ENCODE measurements at places on chromosomes 7 and 10.

DNA sequence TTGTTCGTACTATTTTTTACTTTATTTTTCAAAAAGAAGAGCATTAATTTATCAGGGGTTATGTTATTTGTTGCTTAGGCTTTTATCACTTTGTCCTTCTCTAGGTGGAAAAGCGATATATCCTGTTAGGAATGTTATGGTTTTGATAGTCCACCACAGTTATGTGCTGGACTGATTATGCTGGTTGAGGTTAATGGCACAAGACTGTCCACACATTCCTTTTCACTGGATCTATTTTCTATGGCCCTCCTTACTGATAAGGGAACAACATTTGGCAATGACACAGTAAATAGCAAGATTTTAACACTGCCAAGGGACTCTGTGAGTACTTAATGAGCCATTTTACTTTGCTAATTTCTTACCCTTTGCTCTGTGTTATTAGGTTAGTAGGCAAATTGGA is 1212.3 kb downstream of the NXPH1 start:
- DNase-seq = no peak

GRCh38 chr10:36494371-36494770 is 631.0 kb upstream of the ANKRD30A start:
- no peak for DNase-seq

- no peak for DNase-seq
These were observed 18.3 kb downstream of the GOT1 start for GRCh38 chr10:99412099-99412498.

DNA sequence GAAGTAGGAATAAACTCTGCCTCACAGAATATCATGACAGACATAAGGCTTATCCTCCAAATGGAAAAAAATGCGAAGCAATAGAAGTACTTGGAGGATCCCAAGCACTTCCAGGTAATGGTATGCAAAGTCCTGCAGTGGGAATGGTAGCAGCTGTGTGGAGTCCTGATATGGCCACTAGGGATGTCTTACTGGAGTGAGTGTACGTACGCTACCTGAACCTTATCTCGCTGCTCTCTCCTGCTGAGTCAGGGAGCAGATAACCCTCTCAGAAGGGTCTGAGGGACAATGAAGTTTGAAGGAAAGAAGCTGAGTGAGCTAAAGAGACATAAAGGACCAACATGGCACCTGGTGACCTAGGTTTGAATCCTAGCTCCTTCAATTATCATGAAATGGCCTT is 42.2 kb downstream of the CH25H start:
- no peak for DNase-seq

DNA sequence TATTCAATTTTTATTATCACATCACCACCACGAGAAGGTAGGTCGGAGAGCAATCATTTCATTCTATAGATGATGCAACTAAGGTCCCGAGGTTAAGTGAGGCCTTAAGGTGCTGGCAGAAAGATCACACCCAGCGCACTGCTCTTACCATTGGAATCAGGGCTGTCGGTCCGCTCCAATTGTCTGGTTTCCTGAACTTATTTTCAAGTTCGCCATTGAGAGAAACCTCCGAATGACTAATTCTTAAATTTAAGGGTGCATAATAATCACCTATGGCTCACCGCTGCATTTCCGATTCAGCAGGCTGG is 625 bp upstream of the GSTO2 start:
- no peak for DNase-seq

DNA sequence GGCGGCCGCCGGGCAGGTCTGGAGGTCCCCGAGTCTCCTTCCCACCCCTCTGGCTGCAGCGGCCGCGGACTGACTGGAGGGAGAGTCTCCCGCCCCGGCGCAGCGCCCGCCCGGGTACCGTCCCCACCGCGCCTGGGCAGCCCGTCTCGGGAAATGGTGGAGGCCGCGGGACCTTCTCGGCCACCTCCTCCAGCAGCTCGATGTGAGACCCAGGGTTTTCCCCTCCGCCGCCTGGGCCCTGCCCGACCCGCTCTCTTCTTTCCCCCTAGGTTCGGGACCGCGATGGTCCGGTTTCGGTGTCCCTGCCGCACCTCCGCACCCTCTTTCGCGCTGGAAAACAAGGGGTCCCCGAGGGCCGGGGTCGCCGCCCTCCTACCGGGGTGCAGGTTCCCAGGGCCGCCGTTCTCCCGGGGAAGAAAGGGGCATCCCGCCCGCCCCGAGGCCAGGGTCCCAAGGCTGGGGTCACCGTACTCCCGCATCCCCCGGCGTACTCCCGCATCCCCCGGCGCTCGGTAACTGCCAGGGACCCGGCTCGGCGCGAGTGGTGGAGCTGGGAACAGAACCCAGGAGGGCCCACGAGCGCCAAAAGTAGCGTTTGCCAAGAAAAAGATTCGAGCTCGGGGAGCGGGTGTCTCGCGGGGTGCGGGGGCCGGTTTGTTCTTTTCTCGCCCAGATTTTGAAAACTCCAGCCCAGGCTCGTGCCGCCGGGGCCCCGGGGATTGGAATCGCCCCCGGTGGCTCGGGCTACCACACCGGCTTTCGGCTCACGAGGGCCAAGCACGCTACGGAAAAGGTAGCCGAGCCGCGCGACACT is 3.4 kb downstream of the TNRC18 start:
- DNase-seq = no peak

GRCh38 chr10:9781666-9782065 is 1236.0 kb upstream of the CELF2 start:
- no peak for DNase-seq

DNA sequence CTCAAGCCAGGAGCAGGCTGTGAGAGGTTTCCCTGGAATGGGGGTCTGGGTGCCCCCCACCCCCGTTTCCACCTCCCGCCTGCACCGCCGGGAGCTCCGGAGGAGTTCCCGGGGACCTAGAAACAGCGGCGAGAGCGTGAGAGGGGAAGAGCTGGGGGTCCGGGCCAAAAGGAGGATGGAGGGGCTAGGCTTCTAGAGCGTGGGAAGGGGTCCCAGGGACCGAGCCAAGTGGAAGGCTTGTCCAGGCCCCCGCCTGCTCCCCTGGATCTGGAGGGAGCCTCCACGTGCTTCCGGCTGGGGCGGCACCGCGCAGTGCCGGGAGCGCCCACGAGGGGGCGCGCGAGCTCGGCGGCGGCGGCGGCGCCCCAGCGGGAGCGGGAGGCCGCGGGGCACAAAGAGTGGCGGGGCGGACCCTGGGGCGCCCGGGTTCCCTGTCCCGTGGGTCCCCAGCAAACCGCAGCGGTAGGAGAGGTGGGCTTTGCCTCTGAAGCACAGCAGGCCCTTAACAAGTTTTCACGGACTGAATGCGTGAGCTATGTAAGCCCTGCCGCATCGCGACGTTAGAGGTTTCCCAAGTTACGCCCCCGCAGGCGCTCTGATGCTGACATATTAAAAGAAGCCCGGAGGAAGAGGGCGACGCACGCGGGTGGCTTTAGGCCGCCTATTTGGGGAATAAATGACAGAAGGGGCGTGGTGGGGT is 104.4 kb upstream of the LRRC4 start:
- DNase-seq = peak; percentile 56

DNA sequence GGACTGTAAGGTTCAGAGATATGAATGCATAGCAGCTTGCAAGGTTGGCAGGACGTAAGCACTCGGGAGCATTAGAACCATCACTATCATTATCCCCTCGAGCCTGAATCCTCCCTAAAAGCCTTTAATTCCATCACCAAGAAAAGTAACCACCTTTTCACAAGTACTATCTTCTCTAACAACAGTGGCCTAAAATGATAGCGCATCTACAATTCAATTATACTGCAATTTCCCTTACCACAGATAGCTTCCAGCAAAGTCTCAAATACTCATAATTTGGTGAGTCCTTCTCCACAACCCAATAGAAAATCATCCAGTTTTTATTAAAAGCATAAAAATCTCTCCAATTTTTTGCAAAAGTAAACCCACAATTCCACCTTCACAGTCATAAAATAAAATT is 42.0 kb downstream of the COL1A2 start:
- DNase-seq = no peak

DNA sequence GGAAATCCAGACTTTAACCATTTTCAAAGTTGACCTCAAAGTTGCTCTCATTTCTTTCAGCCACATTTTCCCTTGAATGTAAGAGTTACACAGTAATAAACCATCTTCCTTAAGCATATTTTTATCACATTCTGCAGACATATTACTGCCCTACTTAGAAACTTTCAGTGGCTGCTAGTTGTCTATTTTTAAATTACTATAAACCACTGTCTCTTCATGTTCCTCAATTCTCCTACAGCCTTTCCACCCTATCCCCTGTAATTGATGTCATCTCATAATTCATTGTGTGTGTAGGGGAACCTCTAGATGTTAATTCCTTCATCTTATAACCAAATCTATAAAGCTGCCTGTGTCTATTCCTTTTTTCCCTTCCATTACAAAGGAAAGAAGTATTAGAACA is 78.1 kb upstream of the STRIP2 start:
- DNase-seq = no peak

DNA sequence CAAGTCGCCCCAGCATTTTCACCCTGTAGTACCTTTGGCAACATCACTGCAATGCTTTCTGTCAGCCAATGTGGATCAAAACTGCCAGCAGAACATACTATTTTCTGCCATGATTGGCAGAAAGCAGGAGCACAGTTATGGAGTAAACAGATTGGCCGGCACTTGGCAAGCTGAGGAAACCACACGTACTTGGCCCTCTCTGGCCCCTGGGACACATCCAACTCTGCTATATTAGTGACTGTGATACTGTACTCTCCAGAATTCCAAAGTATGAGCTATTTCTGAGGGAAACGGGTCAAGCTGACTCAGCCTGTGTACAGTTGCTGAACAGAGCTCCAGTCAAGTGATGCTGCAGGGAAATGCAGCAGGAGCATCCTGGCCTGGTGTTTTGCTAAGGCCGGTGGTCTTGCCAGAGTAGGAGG is 39.8 kb upstream of the LANCL2 start:
- no peak for DNase-seq

DNA sequence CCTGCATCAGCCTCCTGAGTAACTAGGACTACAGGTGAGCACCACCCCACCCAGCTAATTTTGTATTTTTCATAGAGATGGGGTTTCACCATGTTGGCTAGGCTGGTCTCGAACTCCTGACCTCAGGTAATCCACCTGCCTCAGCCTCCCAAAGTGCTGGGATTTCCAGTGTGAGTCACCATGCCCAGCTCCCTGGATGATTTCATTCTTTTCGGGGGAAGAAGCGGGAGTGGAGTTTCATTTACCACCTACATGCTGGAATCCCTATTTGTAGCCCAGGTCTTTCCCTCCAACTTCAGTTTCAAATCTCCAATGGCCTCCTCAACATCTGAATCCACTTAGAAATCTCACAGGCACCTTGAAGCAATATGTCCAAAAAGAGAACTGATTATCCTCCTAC is 2.9 kb upstream of the BTRC start:
- DNase-seq = no peak

- no peak for DNase-seq
These were observed 110.0 kb downstream of the TACC2 start for GRCh38 chr10:122098924-122099323.

DNA sequence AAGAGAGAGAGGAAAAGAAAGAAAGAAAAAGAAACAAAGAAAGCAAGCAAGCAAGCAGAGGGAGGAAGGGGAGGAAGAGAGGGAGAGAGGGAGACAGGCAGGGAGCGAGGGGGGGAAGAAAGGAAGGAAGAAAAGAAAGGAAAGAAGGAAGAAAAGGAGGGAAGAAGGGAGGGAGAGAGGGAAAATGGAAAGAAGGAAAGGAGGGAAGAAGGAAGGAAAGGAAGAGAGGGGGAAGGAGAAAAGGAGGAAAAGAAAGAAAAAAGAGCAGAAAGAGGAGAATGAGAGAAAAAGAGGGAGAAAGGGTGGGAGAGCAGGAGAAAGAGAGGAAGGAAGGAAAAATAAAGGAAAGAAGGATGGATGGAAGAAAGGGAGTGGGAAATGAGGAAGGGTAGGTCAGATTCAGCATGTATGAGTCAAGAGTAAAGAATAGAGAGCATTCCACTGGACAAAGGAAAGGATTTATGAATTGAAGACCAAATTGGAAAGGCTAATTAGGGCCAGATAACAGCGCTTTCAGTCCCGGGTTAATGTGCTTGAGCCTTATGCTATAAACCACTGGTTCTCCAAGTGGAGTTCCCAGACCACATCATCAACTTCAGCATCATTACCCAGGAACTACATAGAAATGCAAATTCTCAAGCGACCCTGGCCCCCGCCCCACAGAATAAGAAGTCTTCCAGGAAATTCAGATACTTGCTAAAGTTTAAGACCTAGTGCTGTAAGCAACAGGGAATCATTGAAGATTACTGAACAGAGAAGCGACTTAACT is 85.1 kb downstream of the C10orf90 start:
- DNase-seq = no peak

DNA sequence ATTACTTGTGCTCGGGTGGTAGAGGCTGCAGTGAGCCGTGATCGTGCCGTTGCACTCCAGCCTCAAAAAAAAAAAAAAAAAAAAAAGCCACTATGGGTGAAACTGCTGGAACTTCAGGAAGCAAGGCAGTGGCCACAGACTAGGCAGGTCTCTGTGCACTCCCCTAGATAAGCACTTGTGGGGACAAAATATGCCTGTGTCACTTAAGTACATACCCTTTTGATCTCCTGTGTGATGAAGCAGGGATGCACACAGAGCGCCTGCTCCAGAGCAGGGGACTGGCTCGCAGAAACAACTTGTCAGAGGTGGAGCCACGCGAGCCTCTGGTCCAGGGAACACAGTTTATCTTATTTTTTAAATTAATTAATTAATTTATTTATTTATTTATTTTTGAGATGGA is 42.9 kb upstream of the PSAP start:
- DNase-seq = no peak

DNA sequence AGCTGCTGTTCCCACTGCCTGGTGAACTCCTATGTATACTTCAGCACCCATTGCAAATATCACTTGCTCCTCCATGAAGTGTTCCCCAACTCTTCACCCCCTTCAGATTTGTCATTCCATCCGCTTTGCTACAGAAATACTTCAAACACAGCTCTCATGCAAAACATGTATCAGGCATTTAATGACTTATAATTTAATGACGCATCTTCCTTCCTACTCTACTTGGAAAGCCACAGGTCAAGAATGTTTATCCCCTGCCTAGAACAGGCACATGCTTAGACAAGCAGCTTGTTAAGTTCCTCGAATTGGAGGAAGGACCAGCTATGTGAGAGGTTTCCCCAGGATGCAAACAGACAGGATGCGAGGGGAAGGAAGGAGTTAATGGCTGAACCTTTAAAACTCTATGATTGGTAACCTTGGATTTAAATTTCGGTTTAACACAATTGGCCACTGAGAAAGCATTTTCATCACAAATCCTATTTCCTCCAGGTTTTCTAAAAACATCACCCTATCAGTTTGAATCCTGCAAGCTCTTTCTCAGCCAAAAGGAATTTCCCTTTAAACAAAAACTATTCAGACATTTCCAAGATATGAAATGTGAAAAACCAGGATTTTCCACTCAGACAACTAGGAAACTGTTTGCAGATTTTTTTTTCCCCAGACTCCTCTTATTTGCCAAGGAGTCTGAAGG is 11.5 kb downstream of the CREB3L2 start:
- no peak for DNase-seq
